Stimulated activated CD8-positive, alpha-beta memory T cell treated with anti-CD3 and anti-CD28 coated beads, Interleukin-2, amount 100 ng/mL, for 48 hours (primary cell): ENCODE measurements at places on chromosomes 6 and 20.
A peak's percentile ranks its signal among the peaks of the same experiment; 100 is the strongest.

- no peak for DNase-seq
Measured at GRCh38 chr6:4372866-4373265, 237.5 kb upstream of the ECI2 start.

DNA sequence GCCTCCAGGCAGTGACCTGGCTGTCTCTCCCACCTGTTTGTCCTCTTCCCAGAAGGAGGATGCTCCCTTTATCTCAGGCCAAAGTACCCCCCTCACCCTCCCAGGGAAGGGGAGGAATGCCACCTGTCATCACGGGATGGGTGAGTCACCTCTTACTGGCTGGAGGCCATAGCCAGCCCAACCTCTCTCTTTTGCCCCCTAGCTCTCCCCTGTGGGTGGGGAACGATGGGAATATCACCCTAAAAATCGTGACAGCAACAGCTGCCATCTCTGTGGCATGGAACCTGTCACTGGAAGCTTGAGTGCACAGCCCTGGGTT is 137.5 kb upstream of the PTPN1 start:
- no peak for DNase-seq

- DNase-seq = no peak
Measured at GRCh38 chr20:63745961-63746731, 6.6 kb downstream of the SLC2A4RG start.

GRCh38 chr20:38842558-38842981 is 37.1 kb downstream of the PPP1R16B start:
- DNase-seq = peak; percentile 73

- DNase-seq = no peak
Measured at GRCh38 chr20:38141889-38142494, 23.1 kb downstream of the TGM2 start.

DNA sequence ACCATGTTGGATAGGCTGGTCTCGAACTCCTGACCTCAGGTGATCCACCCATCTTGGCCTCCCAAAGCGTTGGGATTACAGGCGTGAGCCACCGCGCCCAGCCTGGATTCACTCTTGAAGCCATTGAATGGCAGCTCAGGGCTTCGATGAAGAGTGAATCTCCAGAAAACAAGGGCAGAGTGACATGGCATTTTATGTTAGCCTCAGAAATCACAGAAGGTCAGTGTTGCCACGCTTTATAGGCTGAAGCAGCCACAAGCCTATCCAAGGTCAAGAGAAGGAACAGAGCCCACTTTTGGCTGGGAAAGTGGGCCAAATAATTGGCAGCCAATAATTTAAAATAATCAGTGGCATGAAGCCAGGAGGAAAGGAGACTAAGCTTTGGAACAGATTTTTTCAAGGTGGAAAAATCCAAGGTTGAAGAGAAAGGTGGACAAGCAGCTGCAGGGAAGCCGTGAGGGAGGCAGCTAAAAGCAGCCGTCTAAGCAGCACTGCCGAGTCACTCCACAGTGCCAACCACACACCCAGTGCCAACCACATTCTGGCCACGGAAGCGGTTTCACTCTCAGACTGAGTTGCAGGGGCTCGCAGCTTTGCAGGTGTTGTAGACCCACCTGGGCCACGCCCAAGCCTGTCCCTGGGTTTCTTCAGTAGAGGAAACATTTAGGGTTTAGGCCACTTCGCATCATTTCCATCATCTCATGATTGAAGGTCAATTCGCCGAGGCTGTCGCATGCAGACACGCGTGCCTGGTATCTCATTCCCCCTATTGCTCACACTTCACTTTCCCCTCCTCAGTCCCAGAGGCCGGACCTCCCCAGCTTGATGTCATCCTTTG is 17.4 kb upstream of the AVP start:
- DNase-seq = peak; percentile 49

DNA sequence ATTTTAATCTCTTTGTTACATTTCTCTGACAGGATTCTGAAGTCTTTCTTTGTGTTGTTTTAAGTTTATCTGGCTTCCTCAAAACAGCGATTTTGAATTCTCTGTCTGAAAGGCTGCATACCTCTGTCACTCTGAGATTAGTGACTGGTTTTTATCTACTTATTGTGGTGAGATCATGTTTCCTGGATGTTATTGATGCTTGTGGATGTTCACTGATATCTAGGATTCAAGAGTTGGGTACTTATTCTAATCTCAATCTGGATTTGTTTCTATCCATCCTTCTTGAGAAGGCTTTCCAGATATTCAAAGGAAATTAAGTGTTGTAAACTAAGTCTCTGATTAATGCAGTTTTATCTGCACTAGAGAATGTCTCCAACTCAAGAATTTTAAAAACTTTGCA is 1076.1 kb upstream of the ADGRB3 start:
- DNase-seq = no peak

DNA sequence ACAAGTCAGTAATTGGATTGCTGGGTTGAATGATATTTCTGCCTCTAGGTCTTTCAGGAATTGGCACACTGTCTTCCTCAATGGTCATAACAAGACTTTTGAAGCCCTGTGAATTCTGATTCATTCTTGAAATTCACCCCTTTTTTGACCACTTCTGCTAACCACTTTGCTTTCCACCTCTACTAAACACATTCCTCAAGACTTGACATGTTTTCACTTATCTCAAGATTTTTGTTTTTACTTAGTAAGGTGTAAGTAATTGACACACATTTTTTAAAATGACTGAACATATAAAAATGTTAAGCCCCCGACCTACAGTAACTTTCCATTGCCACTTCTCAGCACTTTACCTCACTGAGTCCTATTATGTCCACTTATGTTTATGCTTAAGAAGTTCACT is 239.1 kb downstream of the GRM1 start:
- DNase-seq = no peak

GRCh38 chr6:100613656-100614055 is 148.9 kb upstream of the SIM1 start:
- DNase-seq = no peak

GRCh38 chr20:5766085-5766764 is 16.0 kb downstream of the SHLD1 start:
- DNase-seq = no peak

DNA sequence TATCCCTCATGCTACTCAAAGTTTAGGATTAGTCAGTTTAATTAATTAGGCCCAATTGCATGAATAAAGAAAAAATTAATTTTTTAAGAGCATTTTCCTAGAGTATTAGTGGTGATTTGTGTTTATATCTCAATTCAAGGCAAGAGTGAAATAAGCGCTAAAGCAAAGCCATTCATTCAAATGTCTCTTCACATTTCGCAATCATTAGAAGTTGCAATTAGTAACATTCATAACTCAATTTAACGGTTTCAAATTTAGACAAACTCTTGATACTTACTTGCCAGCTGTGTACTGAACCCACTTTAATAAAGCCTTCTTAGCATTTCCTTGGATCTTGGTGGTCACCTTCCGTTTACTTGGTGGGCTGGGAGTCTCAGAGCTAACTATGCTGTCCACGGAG is 127.2 kb downstream of the SYNE1 start:
- no peak for DNase-seq

- no peak for DNase-seq
Measured at GRCh38 chr6:122755901-122756300, 23.6 kb upstream of the FABP7 start.

- no peak for DNase-seq
Measured at GRCh38 chr6:160048471-160048870, 73.1 kb upstream of the SLC22A1 start.

- no peak for DNase-seq
Measured at GRCh38 chr6:130424710-130425109, 58.9 kb downstream of the TMEM200A start.

DNA sequence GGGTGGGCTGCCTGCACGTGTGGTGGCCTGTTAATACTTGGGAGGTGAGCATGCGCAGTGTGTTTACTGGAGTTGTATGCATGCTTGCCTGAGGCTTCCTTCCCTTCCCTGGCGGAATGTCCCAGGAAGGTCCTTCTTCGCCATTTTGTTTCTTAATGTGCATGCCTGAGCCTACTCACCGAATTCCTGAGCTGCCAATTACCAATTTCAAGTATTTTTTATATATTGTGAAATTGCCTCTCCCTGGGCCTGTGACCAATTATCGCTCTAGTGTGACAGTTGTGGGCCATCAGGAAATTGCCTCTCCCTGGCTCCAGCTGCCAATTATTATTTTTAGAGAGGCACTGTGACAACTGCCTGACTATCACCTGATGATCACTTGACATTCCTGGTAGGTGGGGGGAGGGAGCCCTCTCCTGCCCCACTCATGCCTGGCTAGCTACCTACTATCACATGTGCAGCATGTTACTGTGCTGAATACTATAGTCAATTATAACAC is 70.0 kb downstream of the FAM50B start:
- no peak for DNase-seq

- no peak for DNase-seq
Measured at GRCh38 chr6:34557228-34557627, 1.1 kb upstream of the SPDEF start.

DNA sequence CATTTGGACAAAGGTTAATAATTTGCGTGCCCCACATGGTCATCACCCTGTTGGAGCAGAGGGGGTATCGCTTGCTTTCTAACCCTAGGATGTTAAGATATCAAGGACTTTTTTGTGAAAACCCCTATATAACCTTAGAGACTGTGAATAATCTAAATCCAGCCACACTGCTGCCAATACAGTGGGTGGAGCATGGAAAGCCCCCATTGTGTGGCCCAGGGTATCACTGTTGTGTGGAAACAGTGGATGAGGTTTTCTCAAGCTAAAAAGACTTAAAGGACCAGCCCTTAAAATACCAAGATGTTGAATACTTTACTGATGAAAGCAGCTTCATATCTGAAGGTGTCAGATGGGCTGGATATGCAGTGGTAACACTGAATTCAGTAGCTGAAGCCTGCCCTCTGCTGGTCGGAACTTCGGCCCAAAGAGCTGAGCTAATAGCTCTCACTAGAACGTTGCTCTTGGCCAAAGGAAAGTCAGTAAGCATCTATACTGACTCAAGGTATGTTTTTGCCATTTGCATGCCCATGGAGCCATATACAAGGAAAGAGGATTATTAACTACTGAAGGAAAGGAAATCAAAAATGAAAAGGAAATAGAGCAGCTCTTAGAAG is 695.2 kb downstream of the PHF3 start:
- peak; percentile 36 for DNase-seq

GRCh38 chr20:16759181-16759563 is 11.0 kb downstream of the OTOR start:
- DNase-seq = no peak

DNA sequence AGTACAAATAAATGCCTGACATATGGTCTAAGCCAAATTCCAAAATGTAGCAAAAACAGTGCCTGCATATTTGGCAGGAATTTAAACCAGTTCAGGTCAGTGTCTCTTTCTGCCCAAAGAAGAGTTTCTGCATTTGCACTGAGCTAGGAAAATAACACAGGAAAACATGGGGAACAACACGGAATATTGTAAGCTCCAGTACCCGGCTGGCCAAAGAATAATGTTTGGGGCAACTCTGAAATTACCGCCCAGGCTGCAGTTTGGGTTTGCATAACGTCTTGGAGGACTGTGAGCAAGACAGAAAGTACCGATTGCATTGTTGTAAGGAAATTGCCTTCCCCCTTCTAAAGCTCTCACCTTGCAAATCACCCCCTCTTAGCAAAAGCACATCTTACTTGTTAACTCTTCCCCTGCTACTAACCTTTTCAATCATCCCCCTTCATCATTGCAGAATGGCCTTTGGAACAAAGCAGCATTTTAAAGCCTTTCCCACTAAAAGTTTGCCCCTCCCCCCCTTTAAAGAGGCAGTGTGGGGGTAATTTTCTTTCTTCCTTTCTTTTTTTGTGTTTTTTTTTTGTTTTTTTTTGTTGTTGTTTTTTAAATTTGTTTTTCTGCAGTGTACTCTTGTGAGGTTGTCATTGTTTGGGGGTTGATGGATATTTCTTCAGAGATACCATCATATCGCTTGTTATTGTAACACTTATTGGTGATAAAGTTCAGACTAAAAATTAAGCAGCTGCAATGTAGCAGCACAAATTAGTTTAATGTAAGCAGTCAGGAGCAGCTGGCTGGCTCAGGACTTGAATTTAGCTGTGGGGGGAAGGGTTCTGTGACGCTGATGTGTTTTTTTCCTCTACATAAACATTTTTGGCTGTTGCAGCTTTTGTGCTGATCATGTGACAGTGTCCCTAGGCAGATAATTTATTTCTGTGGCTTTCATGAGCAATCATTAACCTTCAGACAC is 100.0 kb upstream of the CITED2 start:
- no peak for DNase-seq

GRCh38 chr6:991192-991591 is 298.3 kb upstream of the EXOC2 start:
- DNase-seq = no peak

GRCh38 chr6:15936503-15936902 is 192.4 kb upstream of the MYLIP start:
- DNase-seq = no peak

- DNase-seq = no peak
Measured at GRCh38 chr6:133394630-133395029, 153.5 kb downstream of the EYA4 start.

GRCh38 chr6:44211284-44211683 is 5.4 kb upstream of the MYMX start:
- DNase-seq = no peak

GRCh38 chr6:25404693-25405169 is 125.6 kb downstream of the CARMIL1 start:
- DNase-seq = no peak

DNA sequence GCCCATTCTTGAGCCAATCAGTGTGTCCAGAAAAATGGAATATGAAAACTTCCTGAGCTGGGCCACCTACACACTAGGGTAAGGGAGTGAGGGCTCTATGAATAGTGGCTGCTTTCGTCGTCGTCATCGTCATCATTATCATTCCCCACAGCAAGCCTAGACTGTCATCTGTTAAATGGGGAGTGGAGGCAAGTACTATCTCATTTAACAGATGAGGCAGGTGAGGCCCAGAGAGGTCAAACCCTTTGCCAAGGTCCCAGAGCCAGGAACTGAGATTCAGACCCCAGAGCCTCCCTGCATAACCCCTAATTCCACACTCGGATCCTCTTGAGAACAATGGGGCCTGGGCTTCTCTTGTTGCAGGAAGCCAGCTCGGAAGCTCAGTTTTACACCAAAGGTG is 20.6 kb downstream of the BPIFB1 start:
- DNase-seq = no peak

- no peak for DNase-seq
Measured at GRCh38 chr6:93418408-93419303, 703 bp downstream of the EPHA7 start.

DNA sequence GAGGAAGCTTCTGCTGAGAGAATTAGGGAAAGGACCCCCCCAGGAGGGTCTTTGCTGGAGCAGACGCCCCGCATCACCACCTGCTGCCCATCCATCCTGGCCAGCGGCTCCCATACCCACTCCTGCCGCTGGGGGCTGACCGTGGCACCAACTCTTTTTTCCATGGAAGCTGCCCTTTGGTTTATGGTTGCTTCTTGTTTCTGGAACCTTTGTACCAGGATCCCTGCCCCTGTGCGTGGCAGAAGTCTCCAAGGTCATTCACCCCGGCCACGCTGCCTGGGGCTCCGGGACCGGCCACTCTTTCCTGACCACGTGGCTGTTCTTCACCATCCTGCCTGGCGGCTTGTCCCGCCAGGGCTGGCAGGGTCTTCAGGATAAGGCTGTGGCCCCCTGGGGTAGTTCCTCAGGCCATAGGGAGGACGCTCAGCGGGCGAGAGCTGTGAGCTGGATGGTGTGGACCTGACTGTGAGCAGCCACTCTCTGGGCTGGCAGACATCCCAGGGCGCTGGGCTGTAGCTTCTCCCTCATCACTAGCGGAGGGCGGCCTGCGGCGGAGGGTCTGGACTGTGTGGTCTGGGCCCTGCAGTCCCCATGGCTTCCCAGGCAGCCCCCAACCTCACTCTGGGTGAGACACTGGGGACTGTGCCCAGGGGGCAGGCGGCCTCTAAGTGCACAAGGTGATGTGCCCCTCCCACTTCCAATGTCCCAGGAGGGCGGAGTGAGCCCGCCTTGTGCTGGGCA is 22.8 kb upstream of the RBBP8NL start:
- DNase-seq = no peak
